Chondrocyte (in vitro differentiated cells): ENCODE measurements at places on chromosomes 7 and 10.
A peak's percentile ranks its signal among the peaks of the same experiment; 100 is the strongest.

DNA sequence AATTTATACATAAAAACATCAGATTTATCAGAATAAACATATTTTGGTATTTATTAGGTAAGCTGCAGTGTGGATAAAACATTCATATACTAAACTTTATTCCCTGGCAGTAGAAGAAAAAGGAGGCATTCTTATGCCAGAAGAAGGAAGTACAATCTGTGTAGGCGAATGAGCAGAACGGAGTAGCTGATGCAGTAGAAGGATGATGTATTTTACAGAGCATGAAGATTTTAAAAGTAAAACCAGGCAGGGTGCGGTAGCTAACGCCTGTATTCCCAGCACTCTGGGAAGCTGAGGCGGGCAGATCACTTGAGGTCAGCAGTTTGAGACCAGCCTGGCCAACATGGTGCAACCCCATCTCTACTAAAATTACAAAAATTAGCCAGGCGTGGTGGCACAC lies 294.9 kb upstream of the MKLN1 start:
- no peak overlapping the region for H3K4me3 ChIP-seq
- H3K27ac ChIP-seq = no peak overlapping the region

- no peak overlapping the region for H3K4me3 ChIP-seq
- no peaks in the 10 kb centered on the region for H3K4me1 ChIP-seq
- no peak overlapping the region for H3K27ac ChIP-seq
- no peaks in the 10 kb centered on the region for H3K36me3 ChIP-seq
- H3K27me3 ChIP-seq = peaks cover 2% of the 10 kb centered on the region
Observed at GRCh38 chr10:62735464-62736167, 68.9 kb upstream of the ADO start.

DNA sequence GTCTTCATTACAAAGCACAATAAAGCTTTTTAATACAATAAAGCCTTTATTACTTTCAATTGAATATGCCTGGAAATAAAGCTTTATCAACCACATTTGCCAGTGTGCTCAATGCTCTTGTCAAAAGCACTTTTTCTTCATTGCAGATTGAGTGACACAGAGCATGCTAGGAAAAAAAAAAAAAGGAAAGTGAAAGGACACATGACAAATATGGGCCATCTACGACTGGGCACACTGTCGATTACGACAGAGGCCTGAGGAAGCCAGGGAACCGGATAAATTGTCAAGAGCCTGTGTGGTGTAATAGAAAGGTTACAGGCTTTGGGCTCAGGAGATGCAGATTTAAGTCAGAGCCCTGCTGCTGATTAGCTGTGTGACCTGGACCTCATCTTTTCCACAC lies 84.8 kb upstream of the LRGUK start:
- H3K27me3 ChIP-seq = no peaks in the 10 kb centered on the region
- H3K4me3 ChIP-seq = no peak overlapping the region
- peaks cover 6% of the 10 kb centered on the region for H3K4me1 ChIP-seq
- no peak for DNase-seq

GRCh38 chr10:5434017-5434753 lies 21.8 kb downstream of the NET1 start:
- H3K36me3 ChIP-seq = peaks cover 9% of the 10 kb centered on the region
- H3K4me3 ChIP-seq = no peak overlapping the region
- H3K27ac ChIP-seq = peak overlapping the region; percentile 93
- no peaks in the 10 kb centered on the region for H3K27me3 ChIP-seq
- no peak for DNase-seq

- no peaks in the 10 kb centered on the region for H3K4me1 ChIP-seq
- H3K27ac ChIP-seq = no peak overlapping the region
- H3K27me3 ChIP-seq = peaks cover 49% of the 10 kb centered on the region
- DNase-seq = no peak
- no peak overlapping the region for H3K4me3 ChIP-seq
- H3K36me3 ChIP-seq = no peaks in the 10 kb centered on the region
Observed at GRCh38 chr7:50356212-50356944, 51.9 kb downstream of the IKZF1 start.

DNA sequence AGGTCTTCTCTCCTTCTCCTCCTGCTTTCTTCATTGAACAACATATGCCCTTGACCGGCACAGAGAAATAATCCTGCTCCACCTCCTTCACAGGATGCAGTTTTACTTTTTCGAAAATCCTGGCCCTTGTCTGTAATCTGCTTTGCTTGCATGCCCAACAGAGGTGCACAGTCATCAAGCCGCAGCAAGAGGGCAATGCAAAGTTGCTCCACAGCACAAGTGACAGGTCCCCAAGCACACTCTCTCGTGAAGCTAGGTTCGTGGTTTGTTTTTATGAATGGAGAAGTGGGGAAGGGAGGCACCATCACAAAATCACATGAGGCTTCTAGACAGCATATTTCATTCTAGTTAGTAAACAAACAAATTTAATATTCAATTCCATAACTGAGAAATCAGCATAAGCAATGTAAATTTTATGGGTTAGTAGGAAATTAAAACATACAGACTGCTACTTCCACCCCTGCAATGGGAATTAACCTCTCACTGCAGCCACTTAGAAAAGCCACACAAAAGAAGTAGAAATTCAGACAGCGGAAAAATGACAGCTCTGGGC lies 178.8 kb downstream of the TPK1 start:
- DNase-seq = no peak
- no peaks in the 10 kb centered on the region for H3K36me3 ChIP-seq
- no peak overlapping the region for H3K27ac ChIP-seq
- no peak overlapping the region for H3K4me3 ChIP-seq
- no peaks in the 10 kb centered on the region for H3K4me1 ChIP-seq

- H3K36me3 ChIP-seq = no peaks in the 10 kb centered on the region
- H3K27me3 ChIP-seq = peaks cover 3% of the 10 kb centered on the region
- no peak overlapping the region for H3K4me3 ChIP-seq
Observed at GRCh38 chr7:136347488-136347887, 370.3 kb upstream of the MTPN start.

- no peak overlapping the region for H3K27ac ChIP-seq
- no peaks in the 10 kb centered on the region for H3K27me3 ChIP-seq
- H3K4me3 ChIP-seq = no peak overlapping the region
- H3K4me1 ChIP-seq = peaks cover 30% of the 10 kb centered on the region
Observed at GRCh38 chr7:36652431-36652830, 71.9 kb downstream of the AOAH start.

DNA sequence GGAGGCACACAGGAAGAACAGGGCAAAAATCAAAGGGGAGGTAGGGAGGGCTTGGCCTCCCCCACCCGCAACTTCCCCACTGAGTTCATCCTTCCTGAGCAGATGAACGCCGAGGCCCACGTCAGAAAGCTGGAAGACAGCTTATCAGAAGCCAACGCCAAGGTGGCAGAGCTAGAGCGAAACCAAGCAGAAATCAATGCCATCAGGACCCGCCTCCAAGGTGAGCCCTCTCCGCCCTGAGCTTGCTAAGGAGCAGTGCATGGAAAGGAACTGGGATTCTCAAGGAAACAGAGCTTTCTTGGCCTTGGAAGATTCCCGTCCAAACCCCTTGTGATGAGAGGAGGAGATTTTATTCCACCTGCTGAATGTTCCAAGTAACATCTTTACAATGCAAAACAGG lies 16.5 kb downstream of the MYH16 start:
- no peak overlapping the region for H3K27ac ChIP-seq
- DNase-seq = no peak
- no peaks in the 10 kb centered on the region for H3K4me1 ChIP-seq
- no peaks in the 10 kb centered on the region for H3K36me3 ChIP-seq
